ENCODE measurements at places on chromosomes 6 and 20. TPM values are rescaled to one million over a fixed set of nuclear protein-coding genes. Genes with fewer than 3 reads are reported as not detected.

Gene GABRR1
- total RNA-seq = not detected

Gene SUMO4
- 4.7 TPM for total RNA-seq

Gene TGM2
- total RNA-seq = not detected

Gene TSHZ2
- 0.38 TPM for total RNA-seq

Gene C2
- 0.99 TPM for total RNA-seq

Gene LY6G5C
- 1.6 TPM for total RNA-seq

Gene HEY2
- total RNA-seq = not detected

GRCh38 chr6:156060013-156060412, 604.4 kb upstream of the NOX3 start:
- peak overlapping the region; percentile 2 for H3K27ac ChIP-seq
- H3K4me3 ChIP-seq = no peak overlapping the region
- peaks cover 10% of the 10 kb centered on the region for H3K4me1 ChIP-seq
- DNase-seq = peak; percentile 54
- no peaks in the 10 kb centered on the region for H3K36me3 ChIP-seq

GRCh38 chr6:161226009-161226964, 47.6 kb downstream of the AGPAT4 start:
- H3K27me3 ChIP-seq = no peaks in the 10 kb centered on the region
- H3K4me1 ChIP-seq = peaks cover 29% of the 10 kb centered on the region
- DNase-seq = peak; percentile 30
- H3K27ac ChIP-seq = peak overlapping the region; percentile 70
- H3K4me3 ChIP-seq = peak overlapping the region; percentile 14

- H3K4me3 ChIP-seq = no peak overlapping the region
- no peak for DNase-seq
These were observed 261.7 kb downstream of the SAMD5 start for GRCh38 chr6:147770221-147770620.

DNA sequence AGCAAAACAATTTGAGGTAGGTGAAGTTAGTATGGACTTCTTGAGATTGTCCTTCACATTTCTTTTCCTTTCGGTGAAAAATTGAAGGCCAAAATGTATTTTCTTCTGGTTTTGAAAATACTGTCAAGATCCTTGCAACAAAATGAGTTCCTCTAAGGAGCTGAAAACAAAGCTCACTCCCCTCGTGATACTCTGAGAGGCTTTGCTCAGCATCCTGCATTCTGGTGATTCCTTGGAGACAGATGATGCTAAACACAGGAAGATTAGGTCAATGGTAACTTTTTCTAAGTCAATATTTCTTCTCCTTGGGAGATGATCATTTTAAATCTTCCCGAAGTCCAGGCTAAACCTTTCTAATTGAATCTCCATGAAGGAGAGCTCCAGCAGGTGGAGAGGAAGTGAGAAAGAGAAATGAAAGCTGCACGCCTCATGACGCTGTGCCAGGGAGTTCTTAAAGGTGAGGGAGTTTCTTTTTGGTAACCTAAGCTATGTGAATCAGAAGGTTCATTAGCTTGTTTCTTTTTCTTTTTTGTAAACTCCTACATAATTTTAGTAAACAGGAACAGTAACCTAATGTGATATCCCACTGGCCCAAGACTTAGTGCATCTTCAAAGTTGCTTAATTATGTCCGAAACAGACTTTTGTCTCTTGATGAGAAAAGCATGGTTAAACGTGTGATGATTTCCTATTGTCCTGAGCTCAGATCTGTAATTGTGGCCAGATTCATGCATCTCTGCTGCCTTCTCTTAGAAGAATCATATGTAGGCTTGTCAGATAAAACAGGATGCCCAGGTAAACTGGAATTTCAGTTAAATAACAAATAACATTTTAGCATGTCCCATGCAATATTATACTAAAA, 15.0 kb downstream of the ESR1 start:
- H3K27me3 ChIP-seq = peaks cover under 1% of the 10 kb centered on the region
- no peaks in the 10 kb centered on the region for H3K4me1 ChIP-seq
- no peak overlapping the region for H3K4me3 ChIP-seq
- no peaks in the 10 kb centered on the region for H3K36me3 ChIP-seq

DNA sequence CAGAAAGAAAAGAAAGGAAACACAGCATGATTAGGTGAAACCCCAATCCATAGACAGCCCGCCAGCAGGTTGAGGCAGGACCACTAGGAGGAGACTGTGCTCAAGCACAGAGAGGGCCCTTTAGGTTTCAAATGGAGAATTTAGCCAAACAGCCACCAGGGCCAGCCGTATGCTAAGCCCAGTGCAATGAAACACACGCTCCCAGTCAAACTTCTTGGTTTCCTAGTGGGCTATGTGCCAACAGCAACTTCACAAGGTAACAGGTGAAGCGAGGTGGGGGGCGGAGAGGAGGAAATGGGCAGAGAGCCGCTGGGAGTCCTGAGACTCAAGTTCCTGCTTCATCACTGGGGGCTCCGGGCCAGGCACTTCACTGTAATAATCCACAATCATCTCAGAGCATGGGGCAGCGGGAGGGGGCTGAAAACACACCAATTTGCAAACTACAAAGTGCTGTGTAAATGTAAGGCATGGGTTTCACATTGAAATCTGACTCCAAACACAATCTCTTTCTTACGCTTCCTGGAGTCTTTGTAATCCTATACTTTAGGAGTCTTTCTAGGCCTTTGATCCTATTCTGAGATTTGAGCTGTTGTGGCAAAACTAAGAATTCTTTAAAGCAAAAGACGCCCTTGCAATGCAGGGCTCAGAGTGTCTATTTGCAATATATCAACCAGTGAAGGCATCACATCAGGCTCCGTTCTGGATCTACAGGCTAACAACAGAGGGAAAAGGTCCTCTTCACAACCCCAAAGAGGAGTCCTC, 117.3 kb downstream of the OPRM1 start:
- peaks cover 20% of the 10 kb centered on the region for H3K36me3 ChIP-seq
- DNase-seq = peak; percentile 86
- no peaks in the 10 kb centered on the region for H3K27me3 ChIP-seq
- H3K4me1 ChIP-seq = peaks cover 47% of the 10 kb centered on the region
- peak overlapping the region; percentile 90 for H3K27ac ChIP-seq
- peak overlapping the region; percentile 58 for H3K4me3 ChIP-seq

GRCh38 chr6:53441035-53441493, 92.3 kb upstream of the ELOVL5 start:
- no peak for DNase-seq
- peaks cover 14% of the 10 kb centered on the region for H3K4me1 ChIP-seq
- H3K27me3 ChIP-seq = peaks cover 8% of the 10 kb centered on the region
- no peaks in the 10 kb centered on the region for H3K36me3 ChIP-seq
- no peak overlapping the region for H3K27ac ChIP-seq

DNA sequence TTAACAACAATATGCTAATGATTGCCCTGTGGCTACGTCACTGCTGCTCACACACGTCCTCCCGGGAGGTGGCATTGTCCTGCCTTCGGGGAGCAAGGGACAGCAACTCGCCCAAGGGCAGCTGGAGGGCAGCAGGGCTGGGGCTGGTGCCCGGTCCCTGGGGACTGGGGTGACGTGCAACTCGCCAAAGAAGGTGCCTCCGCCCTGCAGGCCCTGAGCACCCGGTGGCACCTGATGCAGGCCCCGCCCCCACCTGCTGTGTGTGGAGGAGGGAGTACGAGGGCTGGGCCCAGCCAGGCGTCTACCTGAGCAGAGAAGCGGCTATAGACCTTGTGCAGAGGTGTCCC, 64.8 kb upstream of the SLCO4A1 start:
- H3K4me1 ChIP-seq = no peaks in the 10 kb centered on the region
- H3K27me3 ChIP-seq = peaks cover 38% of the 10 kb centered on the region
- H3K4me3 ChIP-seq = no peak overlapping the region
- H3K36me3 ChIP-seq = no peaks in the 10 kb centered on the region
- DNase-seq = no peak

- H3K27me3 ChIP-seq = peaks cover 8% of the 10 kb centered on the region
- no peak overlapping the region for H3K4me3 ChIP-seq
- H3K36me3 ChIP-seq = no peaks in the 10 kb centered on the region
These were observed 57.6 kb upstream of the FOXQ1 start for GRCh38 chr6:1254326-1254725.

- peaks cover 5% of the 10 kb centered on the region for H3K36me3 ChIP-seq
- no peaks in the 10 kb centered on the region for H3K27me3 ChIP-seq
- H3K4me1 ChIP-seq = peaks cover 54% of the 10 kb centered on the region
- H3K4me3 ChIP-seq = peak overlapping the region; percentile 84
- peak; percentile 45 for DNase-seq
These were observed 997 bp upstream of the FBXO30 start for GRCh38 chr6:145815309-145816274.

All from activated CD8-positive, alpha-beta T cell treated with anti-CD3 and anti-CD28 coated beads for 36 hours (primary cell).